Endodermal cell (in vitro differentiated cells): ENCODE measurements at places on chromosomes 7 and 10.

- DNase-seq = no peak
Observed at GRCh38 chr7:146554556-146554955, 438.0 kb downstream of the CNTNAP2 start.

GRCh38 chr10:13087986-13088618 is 11.9 kb upstream of the OPTN start:
- no peak for DNase-seq

DNA sequence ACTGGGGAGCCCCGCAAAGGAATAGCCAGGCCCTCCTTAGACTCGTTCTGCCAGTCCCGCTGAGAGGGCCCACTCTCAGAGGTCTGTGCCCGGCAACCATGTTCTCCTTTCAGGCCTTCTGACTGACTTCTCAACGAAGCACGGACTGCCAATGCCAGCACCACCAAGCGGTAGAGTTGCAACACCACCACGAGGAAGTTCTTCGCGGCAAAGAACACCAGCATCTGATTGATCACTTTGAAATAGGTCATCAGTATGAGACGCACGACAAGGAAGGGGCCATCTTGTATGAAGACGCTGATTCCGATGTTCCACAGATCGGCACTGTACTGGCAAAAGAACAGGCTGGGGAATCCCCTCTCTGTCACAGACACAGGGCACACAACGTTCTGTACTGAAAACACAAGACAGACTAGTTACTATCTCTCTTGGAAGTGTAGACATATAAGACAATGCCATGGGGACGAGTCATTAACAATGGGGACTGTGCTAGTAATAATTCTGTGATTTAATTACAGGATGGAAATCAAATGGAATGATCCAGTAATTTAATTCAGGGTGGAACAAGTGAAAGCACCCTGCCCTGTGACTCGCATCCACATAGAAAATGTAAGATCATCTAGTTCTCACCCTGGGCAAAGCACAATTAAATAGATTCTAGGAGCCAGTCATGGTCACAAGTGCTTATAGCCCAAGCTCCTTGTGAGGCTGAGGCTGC is 42.7 kb downstream of the TMEM26 start:
- DNase-seq = peak; percentile 42

- DNase-seq = peak; percentile 59
Observed at GRCh38 chr7:47454069-47454973, 127.6 kb downstream of the TNS3 start.

DNA sequence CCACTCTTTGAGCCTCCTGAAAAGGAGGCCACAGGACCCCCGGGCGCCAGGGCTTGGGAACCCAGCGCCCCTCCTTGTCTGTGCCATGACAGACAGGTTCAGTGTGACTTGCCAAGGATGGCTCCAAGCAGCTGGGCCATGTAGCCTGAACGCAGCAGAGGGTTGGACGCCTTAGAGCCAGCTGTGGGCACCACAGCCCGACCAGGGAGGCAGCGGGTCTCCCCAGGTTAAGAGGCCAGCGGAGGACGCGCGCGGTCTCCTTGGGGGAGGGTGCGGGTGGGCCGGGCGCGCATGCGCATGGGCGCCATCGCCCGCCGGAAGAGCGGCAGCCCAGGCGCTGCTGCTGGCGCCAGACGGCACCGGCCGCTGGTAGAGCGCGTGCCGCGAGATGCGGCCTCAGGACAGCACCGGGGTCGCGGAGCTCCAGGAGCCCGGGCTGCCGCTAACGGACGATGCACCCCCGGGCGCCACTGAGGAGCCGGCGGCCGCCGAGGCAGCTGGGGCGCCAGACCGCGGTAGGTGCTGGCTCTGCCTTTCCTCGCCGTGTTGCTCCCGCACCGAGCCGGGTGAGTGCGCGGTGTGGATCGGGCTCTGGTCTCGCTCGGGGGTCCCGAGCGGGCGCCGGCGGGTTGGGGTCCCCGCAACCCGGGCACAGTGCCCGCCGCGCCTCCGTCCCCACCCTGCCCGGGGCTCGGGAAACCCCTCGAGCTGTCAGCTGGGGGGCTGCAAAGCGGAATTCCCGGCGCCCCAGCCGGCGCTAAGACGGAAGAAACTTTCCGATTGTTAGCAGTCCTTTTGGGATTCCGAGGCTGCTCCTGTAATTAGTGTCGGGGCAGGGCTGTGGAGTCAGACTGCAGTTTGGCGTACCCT is at the start of gene SLC35G1:
Gene SLC35G1 (plus strand): TSS at position 333 of the 870 bp plus-strand sequence. CDS start 56 bp downstream, at position 389.
- peak; percentile 92 for DNase-seq

DNA sequence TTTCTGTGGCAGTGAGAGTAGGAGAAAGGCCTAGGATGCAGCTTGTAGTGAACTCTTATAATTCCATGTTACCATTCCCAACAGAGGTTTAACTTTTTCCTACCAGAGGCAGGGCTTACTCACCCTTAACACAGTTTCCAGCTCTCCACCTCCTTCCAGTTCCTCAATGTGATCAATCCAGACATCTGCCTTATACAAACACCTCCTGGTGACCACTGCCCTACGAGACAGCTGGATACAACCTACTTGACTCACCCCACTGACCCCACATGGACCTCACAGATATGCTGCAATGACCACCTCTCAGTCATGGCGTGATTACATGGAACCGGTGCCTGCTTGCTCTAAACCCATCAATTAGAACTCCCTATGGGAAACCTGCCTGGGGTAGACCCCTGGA is 326.5 kb downstream of the TNS3 start:
- no peak for DNase-seq

- DNase-seq = no peak
Observed at GRCh38 chr7:41928166-41928565, 225.3 kb upstream of the INHBA start.

DNA sequence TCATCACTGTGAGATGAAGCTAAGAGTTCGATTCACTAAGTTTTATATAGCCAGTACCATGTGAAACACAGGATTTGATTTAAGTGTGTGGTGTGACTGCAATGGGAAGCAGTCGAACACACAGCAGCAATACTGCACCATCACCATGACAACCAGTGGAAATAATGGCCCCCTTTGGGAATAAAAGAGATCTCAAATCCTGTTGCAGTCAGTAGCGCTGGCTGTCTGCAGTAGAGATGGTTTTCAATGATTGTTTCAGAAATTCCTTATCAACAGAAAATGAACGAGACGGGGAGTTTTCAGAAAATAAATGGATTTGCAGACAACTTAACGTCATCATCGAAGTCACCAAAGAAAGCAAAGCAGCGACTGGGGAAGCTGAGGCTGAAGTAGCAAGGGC is 91.0 kb downstream of the PTPRE start:
- no peak for DNase-seq

DNA sequence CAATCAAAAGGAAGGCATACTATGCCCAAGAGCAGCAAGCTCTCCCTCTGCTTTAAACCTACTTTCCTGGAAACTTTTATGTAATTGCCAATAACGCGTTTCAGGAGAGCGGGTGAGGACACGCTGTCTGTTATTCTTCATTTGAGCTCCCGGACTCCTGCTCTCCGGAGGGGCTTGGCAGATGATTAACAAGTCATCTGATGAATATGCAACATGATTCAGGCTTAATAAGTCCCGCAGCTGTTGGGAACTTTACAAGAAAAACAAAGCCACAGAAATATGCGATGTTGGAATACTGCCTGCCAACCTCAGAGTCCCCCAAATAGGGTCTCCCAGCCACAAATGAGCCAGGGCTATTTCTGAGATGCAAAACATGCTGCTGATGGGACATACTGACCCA is 348.0 kb downstream of the GPAM start:
- peak; percentile 58 for DNase-seq

DNA sequence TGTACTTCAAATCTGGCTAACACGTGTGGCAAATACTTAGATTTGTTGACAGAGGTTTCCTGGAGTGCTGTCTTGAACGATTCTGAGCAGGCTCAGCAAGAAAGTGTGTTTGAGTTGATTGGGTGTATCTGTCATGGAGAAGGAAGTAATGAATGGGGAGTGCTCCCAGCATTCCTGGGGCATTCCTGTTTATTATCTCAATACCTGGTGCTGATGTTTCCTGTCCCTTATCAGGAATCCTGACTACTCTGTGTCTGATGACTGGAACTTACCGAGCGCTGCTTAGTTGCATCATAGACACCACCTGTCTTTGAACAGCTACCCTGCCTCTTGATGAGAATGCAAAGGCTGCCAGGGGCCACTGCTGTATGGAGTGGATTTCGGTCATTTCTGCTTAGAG is 41.0 kb upstream of the TMEM248 start:
- DNase-seq = no peak

DNA sequence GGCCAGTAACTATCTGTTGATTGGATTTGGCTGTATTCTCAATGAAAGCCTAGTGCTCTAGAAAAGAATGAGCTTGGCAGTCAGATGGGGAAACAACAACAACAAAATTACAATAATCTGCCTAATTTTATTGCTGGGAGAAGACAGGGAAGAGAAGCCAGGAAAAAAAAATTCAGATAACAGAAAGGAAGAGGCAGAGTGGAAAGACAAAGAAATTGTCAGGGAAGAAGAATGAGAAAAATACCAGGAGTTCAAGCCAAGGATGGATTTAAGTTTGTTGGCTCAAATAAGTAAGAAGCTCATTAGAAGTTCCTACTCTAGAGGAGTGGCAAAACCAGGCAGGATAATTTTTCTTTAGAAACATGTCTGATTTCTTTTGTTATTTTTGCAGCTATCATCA is 45.9 kb upstream of the PRKG1 start:
- no peak for DNase-seq

DNA sequence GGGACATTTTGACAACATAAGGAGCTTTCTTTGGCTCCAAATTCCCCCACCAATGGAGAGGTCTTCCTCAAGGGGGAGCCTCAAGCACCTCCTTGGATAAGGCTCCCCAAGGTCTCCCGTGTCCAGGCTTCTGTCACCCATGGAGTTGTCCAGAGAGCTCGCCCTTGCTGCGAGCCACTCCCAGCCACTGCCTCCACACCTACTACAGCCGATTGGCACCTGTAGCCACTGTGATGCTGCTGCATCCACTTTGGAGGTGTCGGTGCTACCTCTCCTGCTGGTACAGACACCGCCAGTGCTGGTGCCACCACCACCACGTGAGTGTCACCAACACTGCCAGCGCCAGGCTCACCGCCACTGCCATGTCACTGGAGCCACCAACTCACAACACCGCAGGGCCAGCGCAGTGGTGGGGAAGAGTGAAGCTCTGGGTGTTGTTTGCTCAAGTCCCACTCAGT is 22.1 kb upstream of the ENO4 start:
- DNase-seq = peak; percentile 57

DNA sequence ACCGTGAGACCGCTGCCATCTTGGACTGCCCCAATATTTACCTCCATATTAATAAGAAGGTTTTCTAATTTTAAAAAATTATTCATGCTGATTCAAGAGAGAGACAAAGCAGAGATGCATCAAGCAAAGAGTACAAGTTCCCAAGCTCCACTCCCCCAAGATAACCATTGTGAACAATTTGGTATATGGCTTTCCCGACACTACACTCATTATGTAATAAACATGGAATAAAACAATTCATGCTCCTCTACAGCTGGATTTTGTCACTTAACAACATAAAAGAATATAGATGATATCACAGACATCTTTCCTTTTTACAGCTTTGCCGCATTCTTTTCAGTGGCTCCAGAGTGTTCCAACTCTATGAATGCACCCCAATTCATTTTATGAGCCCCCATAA is 307.6 kb downstream of the FGFR2 start:
- no peak for DNase-seq

GRCh38 chr7:78448911-78449310 is 650.3 kb downstream of the PHTF2 start:
- no peak for DNase-seq

DNA sequence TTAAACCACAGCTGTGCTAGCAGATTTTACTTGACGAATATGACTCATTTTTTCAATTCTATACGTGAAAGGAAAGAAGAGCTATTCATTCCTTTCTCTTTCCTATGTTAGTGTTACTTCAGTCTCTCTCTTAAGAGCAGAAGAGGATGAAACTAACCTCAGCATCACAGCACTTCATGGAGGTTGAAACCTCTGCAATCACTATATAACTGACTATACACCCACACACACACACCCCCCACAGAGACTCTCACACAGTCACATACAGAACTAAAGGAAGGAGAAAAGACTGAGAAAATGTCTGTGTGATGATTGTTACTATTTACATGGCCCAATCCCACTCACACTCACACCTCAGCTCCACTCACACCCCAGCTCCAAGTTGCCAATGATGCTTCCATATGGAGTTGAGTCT is 104.2 kb downstream of the KIF20B start:
- DNase-seq = no peak

- DNase-seq = no peak
Observed at GRCh38 chr10:131079314-131079713, 232.2 kb downstream of the TCERG1L start.

DNA sequence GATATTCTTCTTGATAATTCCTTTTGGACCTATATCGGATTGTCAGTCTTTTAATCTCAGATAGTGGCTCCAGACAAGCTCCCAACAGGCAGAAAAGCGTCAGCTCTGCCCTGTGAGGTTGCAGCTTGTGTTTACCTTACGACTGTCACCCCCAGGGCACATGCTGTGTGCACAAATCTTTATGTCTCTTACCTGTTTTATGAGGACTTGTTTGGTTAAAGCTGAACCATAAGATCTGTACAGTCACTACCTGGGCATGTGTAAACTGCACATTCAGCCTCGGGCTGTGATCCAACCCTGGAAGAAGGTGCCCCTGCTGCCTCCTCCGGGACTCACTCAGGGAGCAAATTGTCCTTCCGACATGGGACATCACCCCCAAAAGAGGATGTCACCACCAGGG is 119.8 kb downstream of the GALNT17 start:
- DNase-seq = no peak

DNA sequence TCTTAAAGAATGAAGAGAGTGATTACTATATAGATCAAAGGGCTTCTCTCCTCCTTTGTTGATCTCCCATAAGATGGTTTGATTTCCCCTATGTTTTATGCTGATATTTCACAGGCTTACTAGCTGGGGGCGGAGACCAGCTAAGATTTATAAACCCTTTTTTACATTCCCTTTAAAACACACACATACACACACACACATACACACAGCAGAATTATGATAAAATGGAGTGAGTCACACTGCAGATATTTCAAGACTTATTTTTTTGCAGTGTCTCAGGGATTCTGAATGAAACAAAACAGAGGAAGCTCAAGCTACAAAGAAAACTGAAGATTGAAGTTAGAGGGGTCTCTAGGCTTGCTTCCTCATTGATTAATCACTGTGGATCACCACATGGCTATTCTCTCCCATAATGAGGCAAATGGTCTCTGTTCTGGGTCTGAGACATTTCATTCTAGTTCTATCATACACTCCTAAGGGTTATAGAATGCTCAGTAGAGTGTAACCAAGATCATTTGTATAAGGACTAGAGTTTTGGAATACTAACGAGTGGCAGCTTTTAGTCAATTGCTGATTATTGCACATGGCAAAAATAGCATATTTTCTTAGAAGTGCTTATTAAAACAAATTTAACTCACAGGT is 18.6 kb downstream of the INA start:
- DNase-seq = no peak

DNA sequence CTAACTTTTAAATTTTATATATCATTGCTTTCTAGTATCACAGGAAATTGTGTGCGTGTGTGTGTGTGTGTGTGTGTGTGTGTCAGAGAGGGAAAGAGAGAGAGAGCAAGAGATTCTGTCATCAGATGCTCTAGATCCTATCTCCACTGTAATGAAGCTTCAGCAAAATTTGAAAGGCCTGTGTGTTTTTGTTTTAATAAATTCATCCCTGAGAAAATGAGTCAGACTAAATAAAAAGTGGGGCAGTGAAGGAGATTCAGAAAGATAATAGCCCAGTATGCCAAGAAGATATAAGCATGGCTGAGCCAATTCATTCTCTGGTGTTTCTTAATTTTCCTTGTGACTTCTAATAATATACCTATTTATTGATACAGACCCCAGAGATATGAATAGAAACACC is 184.2 kb upstream of the TMEM196 start:
- no peak for DNase-seq
